ENCODE measurements at places on chromosomes 3 and 15.

DNA sequence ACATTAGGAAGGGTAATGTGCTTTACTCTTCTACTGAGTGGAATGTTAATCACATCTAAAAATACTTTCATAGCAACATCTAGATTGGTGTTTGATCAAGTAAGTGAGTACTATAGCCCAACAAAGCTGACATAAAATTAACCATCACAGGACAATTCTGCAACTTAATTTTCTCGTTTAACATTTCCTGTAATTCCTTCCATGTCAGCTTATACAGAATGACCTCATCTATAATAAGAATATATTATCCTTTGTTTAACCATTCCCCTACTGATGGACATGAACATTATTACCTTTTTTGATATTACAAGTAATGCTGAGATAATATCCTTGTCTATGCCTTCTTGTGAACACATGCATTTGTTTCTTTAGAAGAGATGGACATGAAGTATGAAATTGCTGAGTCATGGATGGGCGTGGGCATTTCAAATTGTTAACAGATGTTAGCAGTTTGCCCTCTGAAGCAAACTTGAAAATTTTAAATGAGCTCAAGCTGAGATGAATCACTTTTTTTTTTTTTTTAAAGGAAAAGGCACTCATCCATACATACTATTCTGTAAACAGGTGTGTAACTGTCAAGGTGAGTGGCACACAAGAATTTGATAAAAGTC lies 85.1 kb downstream of the OXNAD1 start:
- H3K27ac ChIP-seq, result no peak overlapping the region
- DNase-seq, result no peak
- peaks cover 21% of the 10 kb centered on the region for H3K36me3 ChIP-seq
- no peaks in the 10 kb centered on the region for H3K27me3 ChIP-seq
- H3K4me1 ChIP-seq, result peaks cover 44% of the 10 kb centered on the region

DNA sequence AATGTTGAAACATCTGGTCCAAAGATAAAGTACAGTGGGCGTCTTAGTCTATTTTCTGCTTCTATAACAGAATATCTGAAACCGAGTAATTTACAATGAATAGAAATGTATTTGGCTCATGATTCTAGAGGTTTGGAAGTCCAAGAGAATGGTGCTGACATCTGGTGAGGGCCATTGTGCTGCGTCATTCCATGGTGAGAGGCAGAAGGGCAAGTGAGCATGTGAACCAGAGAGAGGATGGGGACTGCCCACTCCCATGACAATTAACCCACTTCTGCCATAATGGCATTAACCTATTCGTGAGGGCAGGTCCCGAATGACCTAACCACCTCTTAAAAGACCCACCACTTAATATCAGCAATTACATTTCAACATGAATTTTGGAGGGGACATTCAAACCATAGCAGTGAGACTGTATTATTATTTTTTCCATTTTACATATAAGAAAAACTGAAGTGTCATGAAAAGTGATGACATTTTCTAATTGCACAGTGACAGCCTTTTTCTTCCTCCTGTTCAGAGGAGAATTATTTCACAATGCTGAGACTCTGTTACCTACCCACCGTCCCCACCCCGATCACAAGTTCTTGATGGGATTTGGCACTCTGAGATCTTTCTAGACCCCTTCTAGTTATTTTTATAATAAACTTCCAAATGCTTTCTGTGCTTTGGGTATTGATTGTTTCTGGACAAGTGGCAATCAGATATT lies 238.8 kb downstream of the RPLP1 start:
- no peak overlapping the region for H3K27ac ChIP-seq
- no peak for DNase-seq
- peaks cover 3% of the 10 kb centered on the region for H3K36me3 ChIP-seq

GRCh38 chr15:72099155-72099554 lies 18.8 kb downstream of the MYO9A start:
- H3K27ac ChIP-seq, result peak overlapping the region; percentile 78
- no peak overlapping the region for H3K4me3 ChIP-seq
- no peaks in the 10 kb centered on the region for H3K27me3 ChIP-seq
- no peaks in the 10 kb centered on the region for H3K36me3 ChIP-seq
- DNase-seq, result no peak

- H3K36me3 ChIP-seq, result no peaks in the 10 kb centered on the region
- H3K27me3 ChIP-seq, result no peaks in the 10 kb centered on the region
- H3K4me1 ChIP-seq, result no peaks in the 10 kb centered on the region
- H3K4me3 ChIP-seq, result no peak overlapping the region
Observed at GRCh38 chr15:25177955-25178801, 223.4 kb downstream of the SNRPN start.

- peaks cover 26% of the 10 kb centered on the region for H3K4me1 ChIP-seq
- no peak overlapping the region for H3K4me3 ChIP-seq
- H3K27me3 ChIP-seq, result no peaks in the 10 kb centered on the region
- no peak for DNase-seq
- peaks cover 6% of the 10 kb centered on the region for H3K36me3 ChIP-seq
Observed at GRCh38 chr15:28956491-28956890, 70.7 kb downstream of the APBA2 start.

GRCh38 chr3:52820736-52821135 lies 9.7 kb downstream of the ITIH4 start:
- no peak for DNase-seq
- no peaks in the 10 kb centered on the region for H3K27me3 ChIP-seq
- no peak overlapping the region for H3K4me3 ChIP-seq
- no peaks in the 10 kb centered on the region for H3K36me3 ChIP-seq
- no peak overlapping the region for H3K27ac ChIP-seq

DNA sequence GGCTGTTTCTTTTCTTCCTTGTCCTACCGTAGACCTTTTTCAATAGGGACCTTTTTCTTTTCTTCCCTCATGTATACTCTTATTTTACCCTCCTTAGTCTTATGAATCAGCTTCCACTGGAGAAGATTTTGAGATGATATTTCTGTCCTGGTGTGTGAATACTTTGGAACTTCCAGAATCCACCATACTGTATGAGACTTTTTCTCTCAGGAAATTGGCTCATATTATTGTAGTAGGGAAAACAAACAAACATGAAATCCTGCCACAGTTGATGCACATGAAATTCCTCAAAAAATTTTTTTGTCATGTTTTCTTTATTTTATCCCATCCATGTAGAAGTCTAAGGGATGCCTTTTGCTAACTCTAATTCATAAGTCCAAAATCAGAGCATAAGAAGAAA lies 289.3 kb upstream of the PLSCR5 start:
- no peaks in the 10 kb centered on the region for H3K36me3 ChIP-seq
- no peak overlapping the region for H3K27ac ChIP-seq
- H3K4me1 ChIP-seq, result no peaks in the 10 kb centered on the region
- no peak overlapping the region for H3K4me3 ChIP-seq
